ENCODE measurements at places on chromosomes 12 and 14. TPM values are rescaled to one million over a fixed set of nuclear protein-coding genes. Genes with fewer than 3 reads are reported as not detected.

Gene ANO4
- not detected for total RNA-seq

Gene POTEM
- total RNA-seq, result not detected

Gene HCAR3
- total RNA-seq, result not detected

Gene TPPP2
- not detected for total RNA-seq

Gene CAND1
- total RNA-seq, result 129 TPM

Gene SYCP3
- not detected for total RNA-seq

Gene CCDC38
- total RNA-seq, result not detected

Gene GPRC5D
- not detected for total RNA-seq

Gene MAP1LC3B2
- not detected for total RNA-seq

Gene BBOF1
- 1.5 TPM for total RNA-seq

Gene ACOT2
- 39.0 TPM for total RNA-seq

Gene KLRC4
- total RNA-seq, result not detected

Gene APOF
- total RNA-seq, result not detected

Gene WBP11
- 20.0 TPM for total RNA-seq

Gene ASCL1
- not detected for total RNA-seq

Gene CTSG
- not detected for total RNA-seq

Gene RAPGEF3
- total RNA-seq, result 6.7 TPM

Gene SERPINA9
- not detected for total RNA-seq

Gene RASSF8
- 51.2 TPM for total RNA-seq

Gene PPFIA2
- not detected for total RNA-seq

Gene ARMH4
- total RNA-seq, result 2.6 TPM

Gene REC8
- 1.9 TPM for total RNA-seq

Gene SLC15A4
- total RNA-seq, result 20.8 TPM

Gene SOX5
- total RNA-seq, result not detected

Gene SLC8A3
- not detected for total RNA-seq

Gene FGF23
- not detected for total RNA-seq

Gene MGAT4C
- total RNA-seq, result not detected

Gene SERPINA12
- not detected for total RNA-seq

Gene MAP3K9
- 14.3 TPM for total RNA-seq

Gene BHLHE41
- total RNA-seq, result 81.0 TPM

Gene IFNG-AS1
- not detected for total RNA-seq

Gene TCL1B
- total RNA-seq, result not detected

Gene KRT83
- 0.33 TPM for total RNA-seq

Gene ASB2
- 0.22 TPM for total RNA-seq

Gene KRT73
- total RNA-seq, result not detected

Gene CD4
- not detected for total RNA-seq

Gene NANOG
- not detected for total RNA-seq

Gene USP44
- total RNA-seq, result not detected

Gene SLCO1B3
- total RNA-seq, result 14.2 TPM

Gene CMAS
- 25.0 TPM for total RNA-seq

Gene KRT81
- total RNA-seq, result 2,042 TPM

Gene PRKAB1
- 16.2 TPM for total RNA-seq

Gene MMP19
- 0.17 TPM for total RNA-seq

Gene RGS6
- not detected for total RNA-seq

Gene ZNF268
- total RNA-seq, result 1.1 TPM

Gene RTN1
- not detected for total RNA-seq

Gene CISTR
- not detected for total RNA-seq
